Stimulated activated CD8-positive, alpha-beta memory T cell treated with anti-CD3 and anti-CD28 coated beads, Interleukin-7, amount 100 ng/mL, for 48 hours (primary cell): ENCODE measurements at places on chromosomes 5 and 9.

GRCh38 chr9:108087781-108088180, 598.2 kb upstream of the KLF4 start:
- no peak for DNase-seq

DNA sequence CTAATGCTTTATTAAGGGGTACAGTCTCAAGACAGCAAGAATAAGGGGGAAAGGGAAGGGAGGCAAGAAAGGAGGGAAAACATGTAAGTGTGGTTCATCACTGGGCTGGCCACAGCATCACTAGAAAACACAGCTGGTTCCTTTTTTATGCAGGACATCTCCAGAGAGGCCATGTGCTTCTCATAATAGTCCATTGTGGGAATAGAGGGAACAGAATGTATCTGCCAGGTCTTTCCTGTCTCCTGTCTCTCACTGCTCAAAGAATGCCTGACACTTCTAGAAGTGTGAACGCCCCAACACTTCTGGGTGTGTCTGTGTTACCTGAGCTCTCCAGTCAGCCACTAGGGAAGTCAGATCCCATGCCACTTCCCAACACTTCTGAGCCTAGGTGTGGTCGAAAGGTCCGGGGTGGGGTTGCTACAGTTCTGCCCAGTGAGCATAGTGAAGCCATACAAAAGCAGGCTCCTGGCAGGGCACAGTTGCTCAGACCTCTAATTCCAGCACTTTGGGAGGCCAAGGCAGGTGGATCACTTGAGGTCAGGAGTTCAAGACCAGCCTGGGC, 255.6 kb upstream of the SLC30A5 start:
- no peak for DNase-seq

DNA sequence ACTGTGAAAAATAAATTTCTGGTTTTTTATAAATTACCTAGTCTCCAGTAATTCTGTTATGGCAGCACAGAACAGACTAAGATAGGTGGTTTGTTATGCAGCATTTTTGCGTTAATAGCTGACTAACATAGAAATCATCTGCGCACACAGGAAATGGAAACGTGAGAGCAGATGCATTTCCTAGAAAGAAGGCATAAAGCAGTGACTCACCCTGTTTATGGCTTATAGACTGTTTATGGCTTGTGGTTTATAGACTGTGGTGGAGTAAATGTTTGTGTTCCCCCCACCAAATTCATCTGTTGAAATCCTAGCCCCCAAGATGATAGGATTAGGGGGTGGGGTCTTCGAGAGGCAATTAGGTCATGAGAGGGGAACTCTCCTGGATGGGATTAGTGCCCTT, 18.3 kb upstream of the OSMR start:
- no peak for DNase-seq

DNA sequence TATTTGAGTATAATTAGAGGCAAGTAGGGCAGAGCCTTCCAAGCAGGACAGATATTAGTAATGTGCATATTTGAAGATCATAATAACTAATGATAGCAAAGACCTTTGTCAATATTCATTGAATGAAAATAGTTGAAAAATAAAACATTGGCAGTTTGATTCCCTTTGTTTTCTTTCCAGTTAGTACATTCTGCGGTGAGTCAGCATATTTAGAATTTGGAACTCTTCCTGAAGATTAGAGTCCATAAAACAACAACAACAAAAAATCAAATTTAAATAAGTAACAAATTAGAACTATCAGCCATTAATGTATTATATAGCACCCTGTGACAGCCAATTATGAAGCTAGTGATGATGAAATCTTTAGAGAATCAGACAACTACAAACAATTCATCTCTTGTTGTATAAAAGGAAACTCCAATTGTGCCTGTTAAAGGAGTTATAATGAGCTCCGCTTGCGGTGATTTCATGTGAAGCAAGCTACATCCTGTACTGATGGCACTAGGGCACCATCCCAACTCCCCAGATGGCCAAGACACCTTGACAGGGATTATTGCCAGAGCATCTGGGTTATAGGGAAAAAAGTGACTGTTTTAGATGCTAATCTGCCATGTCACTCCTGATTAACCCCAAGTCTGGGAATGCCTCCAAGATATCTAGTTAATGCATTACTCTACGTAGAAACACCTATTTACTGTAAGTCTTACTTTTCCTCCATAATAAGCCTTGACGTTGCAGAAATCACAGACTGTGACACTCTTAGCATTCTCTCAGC, 6.8 kb downstream of the IFNA8 start:
- no peak for DNase-seq

GRCh38 chr5:2886531-2886930, 135.1 kb upstream of the IRX2 start:
- no peak for DNase-seq

DNA sequence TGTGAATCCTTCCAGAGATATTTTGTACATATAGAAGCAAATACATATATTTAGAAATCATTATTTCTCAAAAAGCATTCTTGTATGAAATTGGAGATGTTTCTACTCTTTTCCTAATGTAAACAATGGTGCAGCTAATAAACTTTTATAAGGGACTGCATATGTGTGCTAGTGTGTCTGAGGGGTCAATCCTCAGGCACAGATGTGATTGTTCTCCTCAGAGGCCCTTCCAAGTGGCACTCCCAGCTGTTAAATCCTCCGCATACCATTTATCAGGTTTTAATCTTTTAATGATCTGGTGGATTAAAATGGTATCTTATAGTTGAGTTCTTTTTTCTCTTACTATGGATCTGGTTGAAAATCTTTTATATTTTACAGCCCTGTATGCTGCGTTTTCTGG, 5.6 kb upstream of the OMD start:
- DNase-seq, result no peak

DNA sequence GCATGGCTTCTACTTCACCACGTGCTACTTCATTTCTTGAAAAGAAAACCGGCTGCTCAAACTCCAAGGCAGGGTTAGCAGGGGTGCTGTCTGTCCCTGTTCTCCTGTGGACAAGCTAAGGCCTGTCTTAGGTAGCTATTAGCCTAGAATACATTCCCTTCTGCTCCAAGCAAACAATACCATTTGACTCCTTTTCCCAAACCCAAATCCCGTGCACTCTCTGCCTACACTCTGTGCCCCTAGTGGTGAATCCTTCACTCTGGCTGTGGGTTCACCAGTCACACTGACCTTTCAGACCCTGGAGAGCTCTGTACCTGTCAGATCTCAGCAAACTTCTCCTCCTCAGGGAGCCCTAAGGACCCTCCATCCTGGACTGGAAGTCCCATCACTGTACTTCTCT, 211.6 kb downstream of the SLIT3 start:
- no peak for DNase-seq

DNA sequence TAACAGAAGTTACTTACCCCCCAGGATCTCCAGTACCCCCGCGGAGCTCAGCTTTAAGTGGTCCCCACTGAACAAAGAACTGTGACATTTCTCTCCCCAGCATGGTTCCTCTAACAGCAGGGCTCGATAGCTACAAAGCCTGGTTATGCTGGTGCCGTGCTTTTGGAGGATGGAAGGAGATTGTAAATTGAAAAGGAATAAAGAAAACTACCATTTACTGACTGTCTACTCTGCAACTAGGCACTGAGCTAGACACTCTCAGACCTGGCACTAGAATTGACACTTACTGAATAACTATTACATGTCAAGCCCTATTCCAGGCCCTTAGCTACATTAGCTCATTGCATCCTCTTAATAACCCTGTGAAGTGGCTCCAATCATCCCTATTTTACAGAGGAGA, 145.3 kb downstream of the TTLL11 start:
- DNase-seq, result no peak

GRCh38 chr5:80688648-80689420, 34.1 kb upstream of the DHFR start:
- no peak for DNase-seq

- DNase-seq, result no peak
Observed at GRCh38 chr5:78504704-78505677, 143.6 kb downstream of the LHFPL2 start.

GRCh38 chr9:131019388-131020239, 10.6 kb downstream of the LAMC3 start:
- no peak for DNase-seq

DNA sequence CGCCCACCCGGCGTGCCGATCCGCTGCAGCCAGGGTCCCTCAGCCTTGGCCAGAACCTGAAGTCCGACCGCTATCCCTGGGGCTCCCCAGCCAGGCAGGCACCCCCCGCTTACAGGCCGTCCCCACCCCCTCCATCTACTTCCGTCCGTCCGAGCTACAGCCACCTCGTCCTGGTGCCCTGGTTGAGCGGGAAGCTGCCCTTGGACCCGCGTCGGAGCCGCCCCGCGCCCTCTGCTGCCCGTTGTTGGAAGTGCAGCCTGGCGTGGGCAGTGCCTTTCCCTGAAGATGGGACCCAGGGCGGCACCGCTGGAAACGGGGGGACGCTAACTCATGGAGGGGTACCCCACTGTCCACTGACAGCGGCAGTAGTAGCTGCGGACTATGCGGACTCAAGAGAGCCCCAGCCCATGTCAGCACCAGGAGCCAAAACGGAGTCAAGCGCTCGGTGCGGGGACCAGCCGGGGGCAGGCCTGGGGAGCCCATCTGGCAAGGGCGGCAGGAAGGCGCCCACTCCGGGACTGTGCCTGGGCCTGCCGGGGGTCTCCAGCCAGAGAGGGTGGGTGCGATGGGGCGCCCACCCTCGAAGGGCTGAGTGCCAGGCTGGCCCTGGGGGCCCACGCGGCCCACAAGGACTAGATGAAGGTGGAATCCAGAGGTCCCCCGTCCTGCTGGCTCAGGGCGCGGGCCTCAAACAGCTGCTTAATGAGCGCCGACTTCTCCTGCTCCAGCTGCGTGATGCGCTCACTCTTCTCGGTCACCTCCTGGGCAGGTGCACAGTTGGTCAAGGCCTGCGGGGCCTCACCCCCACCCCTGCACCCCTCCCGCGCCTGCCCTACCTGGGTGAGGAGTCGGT, 6.1 kb downstream of the SAPCD2 start:
- DNase-seq, result no peak

- DNase-seq, result no peak
Observed at GRCh38 chr5:89337-90286, 2.4 kb upstream of the PLEKHG4B start.

DNA sequence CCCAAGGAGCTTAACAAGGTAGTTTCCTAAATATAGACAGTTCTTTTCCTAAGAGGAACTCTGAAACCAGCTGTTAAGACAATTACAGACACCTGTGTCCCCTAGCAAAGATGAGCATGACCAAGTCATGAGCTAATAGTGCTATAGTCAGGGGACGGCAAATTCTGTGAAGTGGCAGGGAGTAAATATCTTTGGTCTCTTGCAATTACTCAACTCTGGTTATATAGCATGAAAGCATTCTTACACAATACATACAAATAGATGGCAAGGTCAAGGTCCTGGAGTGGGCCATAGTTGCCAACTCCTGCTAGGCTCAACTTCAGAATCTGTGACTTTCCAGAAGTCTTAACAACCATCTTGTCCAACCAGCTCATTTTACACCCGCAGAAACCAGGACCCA, 103.7 kb downstream of the RFK start:
- no peak for DNase-seq

GRCh38 chr5:124220418-124220817, 526.0 kb downstream of the ZNF608 start:
- DNase-seq, result no peak

- no peak for DNase-seq
Observed at GRCh38 chr9:89562186-89562814, 42.5 kb upstream of the GADD45G start.

- no peak for DNase-seq
Observed at GRCh38 chr9:91248707-91249106, 113.0 kb downstream of the AUH start.

GRCh38 chr9:23554686-23555085, 271.4 kb downstream of the ELAVL2 start:
- DNase-seq, result no peak

GRCh38 chr5:67166460-67167285, 29.9 kb downstream of the CD180 start:
- DNase-seq, result peak; percentile 39

DNA sequence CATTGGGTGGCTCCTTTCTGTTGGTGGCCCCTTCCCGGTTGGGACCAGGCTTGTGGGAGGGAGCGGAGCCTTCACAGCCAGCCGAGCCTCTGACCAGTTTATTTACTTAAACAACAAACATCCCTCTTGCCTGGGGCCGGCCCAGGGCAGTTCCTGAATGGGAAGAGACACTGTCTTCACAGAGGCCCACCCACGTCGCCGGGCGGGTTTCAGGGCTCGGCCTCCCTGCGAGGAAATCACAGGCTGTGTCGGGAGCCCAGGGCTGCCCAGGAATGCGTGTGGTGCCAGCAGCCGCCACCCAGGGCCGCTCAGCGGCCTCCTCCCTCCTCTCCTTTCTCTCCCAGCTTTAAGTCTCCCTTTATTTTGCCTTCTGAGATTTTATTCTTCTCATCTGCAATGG, 132.5 kb downstream of the HSD17B3 start:
- DNase-seq, result no peak

DNA sequence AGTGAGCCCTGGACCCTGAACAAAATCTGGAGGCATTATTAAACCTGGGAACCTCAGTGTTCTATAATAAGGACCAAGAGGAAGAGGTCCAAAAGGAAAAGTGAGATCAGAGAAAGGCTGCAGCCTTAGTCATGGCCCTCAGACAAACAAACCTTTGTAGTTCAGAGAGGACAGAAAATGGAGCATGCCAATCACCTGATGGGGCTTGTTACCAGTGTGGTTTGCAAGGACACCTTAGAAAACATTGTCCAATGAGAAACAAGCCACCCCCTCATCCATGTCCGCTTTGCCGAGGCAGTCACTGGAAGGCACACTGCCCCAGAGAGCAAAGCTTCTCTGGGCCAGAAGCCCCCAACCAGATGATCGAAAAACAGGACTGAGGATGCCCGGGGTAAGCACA, 254.8 kb downstream of the CDH10 start:
- no peak for DNase-seq

- peak; percentile 42 for DNase-seq
Observed at GRCh38 chr5:53560506-53561191, at the start of gene NDUFS4. TSS of gene NDUFS4 (plus strand) at chr5:53560639. CDS start at chr5:53560663, 24 bp downstream.

GRCh38 chr9:106405871-106406435, 457.0 kb upstream of the ZNF462 start:
- no peak for DNase-seq

- DNase-seq, result no peak
Observed at GRCh38 chr9:97565262-97565661, 63.8 kb downstream of the TMOD1 start.

GRCh38 chr9:34010979-34011378, 37.7 kb downstream of the UBAP2 start:
- DNase-seq, result no peak

GRCh38 chr9:79020276-79020675, 551.5 kb upstream of the TLE4 start:
- no peak for DNase-seq

- DNase-seq, result no peak
Observed at GRCh38 chr9:86939321-86939720, 8.0 kb downstream of the GAS1 start.

DNA sequence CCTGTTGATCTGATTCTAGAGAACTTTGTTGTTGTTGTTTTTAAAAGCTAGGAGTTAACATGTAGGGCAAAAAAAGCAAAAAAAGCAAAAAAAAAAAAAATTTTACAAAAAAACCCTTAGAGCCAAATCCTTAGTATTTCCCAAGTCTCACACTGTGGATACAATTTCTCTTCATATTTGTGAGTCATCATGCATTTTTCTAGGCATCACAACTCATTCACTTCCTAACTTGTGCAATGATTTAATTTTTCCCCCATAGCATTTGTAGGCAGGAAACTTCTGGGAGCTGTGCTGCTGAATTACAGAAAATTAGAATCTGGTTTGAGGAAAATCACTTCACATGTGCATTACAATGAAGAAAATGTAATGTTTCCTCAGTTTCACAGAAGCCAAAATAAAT, 91.9 kb downstream of the MARCHF3 start:
- no peak for DNase-seq

GRCh38 chr5:111694133-111694532, 62.9 kb downstream of the NREP start:
- DNase-seq, result no peak

GRCh38 chr9:84343111-84343521, 2.6 kb upstream of the SLC28A3 start:
- DNase-seq, result no peak
